Caco-2 (cell line): ENCODE measurements at places on chromosomes 6 and 20.

- DNase-seq: no peak
These were observed 12.6 kb upstream of the SLC17A5 start for GRCh38 chr6:73666393-73666792.

DNA sequence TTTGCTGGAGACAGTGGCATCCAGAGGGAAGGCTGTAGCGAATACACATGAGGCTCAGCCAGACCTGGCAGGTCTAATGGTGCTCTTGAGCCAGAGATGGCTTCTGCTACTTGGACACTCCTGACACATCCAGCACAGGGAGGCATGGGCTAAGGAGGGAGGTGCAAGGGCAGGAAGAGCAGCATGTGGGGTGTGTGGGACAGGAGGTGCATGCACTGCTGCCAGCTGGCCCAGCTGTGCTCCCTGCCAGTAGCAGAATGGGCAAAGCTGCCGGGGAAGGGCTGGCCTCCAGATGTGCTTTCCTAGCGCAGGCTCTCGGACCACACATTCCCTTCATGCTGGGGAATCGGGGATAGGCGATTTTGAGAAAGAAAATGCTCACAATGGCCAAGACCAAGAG lies 309.2 kb downstream of the CDC5L start:
- no peak for DNase-seq

- DNase-seq: no peak
These were observed 222.0 kb upstream of the SYNCRIP start for GRCh38 chr6:85864453-85865401.

- DNase-seq: no peak
These were observed 92.5 kb downstream of the LRRC1 start for GRCh38 chr6:53887316-53887715.

DNA sequence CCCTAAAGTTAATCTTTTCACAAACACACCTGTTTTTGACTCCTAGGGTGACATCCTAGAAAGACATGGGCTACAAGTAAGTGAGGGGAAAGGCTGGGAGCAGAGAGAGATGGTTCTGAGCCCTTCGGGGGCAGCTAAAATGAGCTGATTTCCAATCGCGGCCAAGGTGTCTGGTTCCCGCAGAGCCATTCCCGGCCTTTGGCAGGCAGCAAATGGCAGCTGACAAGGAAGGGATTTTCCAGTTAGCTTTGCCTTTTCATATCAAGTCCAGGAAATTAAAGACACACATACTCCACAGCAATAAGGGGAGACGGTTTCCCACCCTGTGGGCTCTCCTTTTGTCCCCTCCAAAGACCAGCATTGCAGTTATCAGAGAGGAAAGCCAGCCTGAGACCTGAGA lies 228.5 kb downstream of the ZMYND8 start:
- DNase-seq: no peak

DNA sequence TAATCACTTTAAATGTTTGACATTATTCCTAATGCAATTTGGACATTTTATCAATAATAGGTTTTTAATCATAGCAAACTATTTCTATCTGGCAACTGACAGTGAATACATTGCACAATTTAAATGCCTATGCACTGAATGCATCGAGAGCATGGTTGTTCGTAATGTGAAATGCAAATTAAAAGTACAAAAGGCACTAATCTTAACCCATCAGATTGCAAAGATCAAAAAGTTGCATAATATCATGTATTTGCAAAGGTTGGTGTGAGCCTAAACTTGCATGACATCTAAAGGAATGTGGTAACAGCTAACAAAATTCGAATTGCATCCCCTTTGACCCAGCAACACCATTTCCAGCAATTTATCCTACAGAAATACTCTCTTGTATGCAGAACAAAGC lies 469.9 kb upstream of the IRAK1BP1 start:
- DNase-seq: no peak

DNA sequence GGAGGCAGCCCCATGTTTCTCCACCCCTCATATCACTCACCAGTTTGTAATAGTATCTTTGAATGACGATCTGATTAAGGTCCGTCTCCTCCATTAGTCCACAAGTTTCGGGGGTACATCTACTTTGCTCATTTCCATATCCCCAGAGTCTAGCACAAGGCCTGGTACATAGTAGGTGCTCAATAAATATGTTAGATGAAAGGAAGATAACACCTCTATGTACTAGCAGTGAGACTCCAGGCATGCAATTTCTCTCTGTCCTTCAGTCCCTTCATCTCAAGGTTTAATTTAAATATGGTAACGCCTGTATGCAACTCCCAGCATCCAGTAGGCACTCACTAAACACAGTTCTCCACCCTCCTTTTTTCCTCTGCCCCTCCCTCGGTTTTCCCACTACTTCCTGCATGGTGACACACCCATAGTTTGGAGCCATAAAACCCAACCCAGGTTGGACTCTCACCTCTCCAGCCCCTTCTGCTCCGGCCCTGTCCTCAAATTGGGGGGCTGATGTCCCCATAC lies 461 bp upstream of the HNF4A start:
- DNase-seq: no peak

GRCh38 chr6:150722614-150723344 lies 123.1 kb downstream of the PLEKHG1 start:
- no peak for DNase-seq

GRCh38 chr6:63816982-63817436 lies 181.4 kb downstream of the PHF3 start:
- peak; percentile 13 for DNase-seq

DNA sequence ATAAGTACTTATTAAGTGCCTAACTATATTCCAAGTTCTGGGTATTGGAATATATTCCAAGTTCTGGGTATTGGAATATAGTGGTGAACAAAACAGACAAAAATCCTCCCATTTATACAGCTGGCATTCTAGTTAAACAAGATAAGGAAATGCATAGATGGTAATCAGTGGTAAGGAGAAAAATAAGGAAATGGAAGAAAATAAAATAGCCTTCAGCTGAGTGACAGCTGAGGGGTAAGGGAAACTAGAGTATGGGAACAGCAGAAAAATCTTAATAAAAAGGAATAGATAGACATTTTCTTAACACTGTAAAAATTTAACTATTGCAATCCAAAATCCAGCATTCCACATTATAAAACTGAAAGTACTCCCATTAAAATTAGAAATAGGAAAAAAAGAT lies 17.2 kb upstream of the WFDC10A start:
- no peak for DNase-seq

- peak; percentile 35 for DNase-seq
These were observed 10.5 kb downstream of the MANBAL start for GRCh38 chr20:37299718-37300528.

- DNase-seq: no peak
These were observed 48.4 kb downstream of the PANK2 start for GRCh38 chr20:3937618-3938017.

DNA sequence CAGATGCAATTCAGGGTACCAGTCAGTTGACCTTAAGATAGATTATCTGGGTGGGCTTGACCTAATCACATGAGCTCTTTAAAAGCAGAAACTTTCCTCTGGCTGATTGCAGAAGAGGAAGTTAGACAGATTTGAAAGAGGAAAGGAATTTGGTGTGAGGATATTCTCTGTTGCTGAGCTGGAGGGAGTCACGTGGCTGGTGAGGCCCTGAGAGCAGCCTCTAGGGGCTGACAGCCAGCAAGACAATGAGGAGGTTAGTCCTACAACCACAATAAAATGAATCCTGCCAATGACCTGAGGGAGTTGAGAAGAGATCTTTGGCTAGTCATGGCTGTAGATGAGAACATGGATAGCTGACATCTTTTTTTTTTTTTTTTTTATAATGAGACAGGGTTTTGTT lies 87.0 kb upstream of the B3GAT2 start:
- no peak for DNase-seq

- DNase-seq: no peak
These were observed 801 bp upstream of the KIFC1 start for GRCh38 chr6:33390767-33391277.

GRCh38 chr6:69494595-69494994 lies 302.2 kb downstream of the LMBRD1 start:
- no peak for DNase-seq

DNA sequence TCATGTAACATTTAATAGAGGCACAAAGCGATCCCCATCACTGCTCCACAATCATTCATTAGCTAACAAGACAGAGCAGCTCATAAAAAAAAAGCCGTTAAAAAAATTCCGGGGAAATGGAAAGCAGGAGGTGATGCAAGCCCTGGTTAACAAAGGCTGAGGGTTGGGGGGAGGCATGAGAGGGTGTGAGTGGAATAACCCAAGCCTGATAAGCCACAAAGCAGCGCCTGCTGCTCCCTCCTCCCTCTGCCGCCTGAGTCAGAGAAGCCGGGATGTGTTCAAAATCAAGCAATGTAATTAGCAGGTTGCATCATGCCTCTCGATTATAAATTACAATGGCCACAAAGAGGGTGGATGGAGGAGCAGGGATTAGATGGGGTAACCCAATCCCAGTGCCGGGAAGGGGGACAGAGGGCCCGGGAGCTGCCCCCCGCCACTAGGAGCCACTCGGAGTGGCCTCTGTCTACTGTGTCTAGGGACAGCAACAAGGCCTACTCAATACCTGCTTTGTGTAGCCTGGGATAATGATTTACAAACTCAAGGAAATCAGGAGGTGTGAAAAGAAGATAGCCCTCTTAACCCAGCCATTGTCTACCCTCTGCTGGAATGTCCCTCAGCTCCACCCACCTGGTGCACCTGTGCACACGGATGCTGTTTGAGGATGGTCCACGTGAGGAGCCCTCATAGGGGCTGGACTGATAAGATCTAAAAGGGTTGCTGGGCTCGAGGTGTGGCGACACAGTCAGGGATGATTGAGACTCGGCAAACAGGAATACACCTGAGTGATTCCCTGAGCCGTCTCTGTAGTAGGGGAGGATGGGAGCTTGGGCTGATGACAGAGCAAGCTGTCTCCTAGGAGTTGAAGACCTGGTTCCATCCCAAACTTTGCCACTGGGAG lies 156.9 kb downstream of the VEGFA start:
- peak; percentile 99 for DNase-seq

DNA sequence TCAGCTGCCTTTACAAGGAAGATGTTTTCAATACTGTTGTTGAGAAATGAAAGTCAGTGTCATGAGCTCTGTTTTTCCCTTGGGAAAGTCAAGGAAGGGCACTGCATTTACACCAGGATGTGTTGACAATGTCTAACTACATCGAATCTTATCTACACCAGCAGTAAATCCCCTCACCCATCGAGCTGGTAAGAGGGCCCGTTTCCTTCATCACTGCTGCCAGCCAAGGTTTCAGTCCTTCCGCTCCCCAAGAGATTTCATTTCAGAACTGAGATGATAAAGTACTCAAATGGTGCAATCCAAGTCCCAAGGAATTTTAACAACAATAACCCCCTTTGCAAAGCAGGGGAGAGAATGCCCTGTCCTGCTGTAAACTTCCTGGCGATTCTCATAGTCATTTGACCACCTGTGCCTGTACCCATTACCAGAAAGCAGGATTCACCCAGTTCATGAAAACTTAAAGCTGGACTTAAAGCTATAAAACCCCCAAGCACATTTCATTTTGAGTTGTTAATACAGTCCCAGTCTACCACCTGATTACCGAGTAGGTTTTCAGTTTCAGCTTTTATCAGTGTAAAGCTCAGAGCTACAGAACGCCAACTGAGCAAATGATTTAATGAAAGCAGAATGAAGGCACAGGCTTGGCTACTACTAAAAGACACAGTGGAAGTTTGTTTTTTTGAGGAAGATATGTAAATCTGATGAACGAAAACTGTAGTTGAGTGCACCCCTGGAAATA lies 122.5 kb upstream of the TAB2 start:
- DNase-seq: no peak

DNA sequence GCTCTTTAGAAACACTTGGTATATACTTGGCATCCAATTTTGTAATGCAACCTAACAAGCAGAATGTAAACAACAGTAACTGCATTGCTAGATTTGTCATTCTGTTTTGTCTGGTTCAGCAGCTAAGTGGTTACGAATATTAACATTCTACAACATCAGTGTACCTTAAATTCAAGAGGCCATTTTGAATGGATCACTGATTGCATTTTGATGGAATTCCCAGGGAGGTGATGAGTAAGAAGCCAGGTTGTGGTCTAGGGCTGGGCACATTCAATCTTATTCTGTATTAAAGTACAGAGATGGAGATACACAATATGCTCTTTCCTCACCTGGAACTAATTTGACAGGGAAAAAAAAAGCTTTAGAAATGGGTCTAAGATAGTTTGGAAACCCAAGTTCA lies 483.5 kb downstream of the PRKN start:
- no peak for DNase-seq

GRCh38 chr20:52411611-52412010 lies 220.0 kb upstream of the ZFP64 start:
- no peak for DNase-seq
